Activated T-helper 17 cell treated with anti-CD3 and anti-CD28 coated beads, Interleukin-2, amount 50 U/mL, for 72 hours (primary cell): ENCODE measurements at places on chromosomes 3 and 15.

GRCh38 chr3:32411442-32411841 is 19.8 kb downstream of the CMTM7 start:
- no peak for ATAC-seq

DNA sequence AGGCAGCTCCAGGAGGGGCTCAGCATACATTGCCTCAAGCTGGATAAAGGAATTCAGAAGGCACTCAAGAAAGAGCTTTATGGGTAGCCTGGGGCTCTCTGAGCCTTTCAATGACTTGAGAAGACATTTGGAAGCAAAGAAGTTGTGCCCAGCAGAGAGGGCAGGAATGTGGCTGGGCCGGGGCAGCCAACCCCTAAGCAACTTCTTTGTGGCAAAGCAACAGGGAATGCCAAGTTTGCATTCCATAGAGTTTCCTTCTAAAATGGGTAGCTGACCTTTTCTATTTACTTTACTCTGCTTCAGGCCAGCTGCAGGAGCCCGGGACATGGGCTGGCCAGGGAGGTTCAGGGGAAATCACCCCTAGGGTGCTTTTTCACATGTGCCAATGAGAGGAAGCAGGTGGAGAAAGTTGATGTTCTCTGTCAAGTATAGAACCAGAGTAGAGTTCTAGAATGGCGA is 45.6 kb downstream of the CCDC12 start:
- ATAC-seq: no peak

DNA sequence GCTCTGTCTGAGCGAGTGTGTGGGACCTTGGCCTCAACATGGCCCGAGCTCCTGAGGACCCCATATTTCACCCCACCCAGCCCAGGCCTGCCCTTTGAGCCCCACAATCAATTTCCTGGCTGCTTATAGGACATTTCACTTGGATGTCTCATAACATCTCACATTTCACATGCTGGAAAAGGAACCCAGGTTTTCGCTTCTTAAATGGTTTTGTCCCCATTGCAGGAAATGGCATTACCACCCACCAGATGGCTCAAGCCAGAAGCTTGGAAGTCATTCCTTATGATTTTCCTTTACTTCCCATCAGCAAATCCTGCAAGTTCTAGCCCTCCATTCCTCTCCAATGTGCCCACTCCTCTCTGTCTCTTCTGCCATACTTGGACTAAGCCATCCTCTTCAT is 14.9 kb downstream of the ITGA11 start:
- ATAC-seq: no peak

DNA sequence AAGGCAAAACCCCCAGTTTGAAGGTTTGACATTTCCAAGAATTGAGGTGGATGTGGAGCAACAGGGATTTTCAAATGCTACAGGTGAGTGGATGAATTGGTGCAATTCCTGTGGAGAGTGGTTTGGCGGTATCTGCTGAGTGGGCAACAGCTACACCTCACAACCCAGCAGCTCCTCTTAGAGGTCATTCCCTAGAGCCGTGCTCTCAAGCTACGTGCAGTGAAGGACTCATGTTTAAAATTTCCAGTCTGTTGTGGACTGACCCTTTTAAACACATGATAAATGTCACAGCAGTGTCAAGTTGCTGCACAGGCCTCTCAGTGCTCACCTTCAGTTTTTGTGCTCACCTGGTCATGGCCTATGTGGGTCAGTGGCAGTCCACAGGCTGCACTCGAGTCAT is 9.5 kb downstream of the C3orf20 start:
- no peak for ATAC-seq

DNA sequence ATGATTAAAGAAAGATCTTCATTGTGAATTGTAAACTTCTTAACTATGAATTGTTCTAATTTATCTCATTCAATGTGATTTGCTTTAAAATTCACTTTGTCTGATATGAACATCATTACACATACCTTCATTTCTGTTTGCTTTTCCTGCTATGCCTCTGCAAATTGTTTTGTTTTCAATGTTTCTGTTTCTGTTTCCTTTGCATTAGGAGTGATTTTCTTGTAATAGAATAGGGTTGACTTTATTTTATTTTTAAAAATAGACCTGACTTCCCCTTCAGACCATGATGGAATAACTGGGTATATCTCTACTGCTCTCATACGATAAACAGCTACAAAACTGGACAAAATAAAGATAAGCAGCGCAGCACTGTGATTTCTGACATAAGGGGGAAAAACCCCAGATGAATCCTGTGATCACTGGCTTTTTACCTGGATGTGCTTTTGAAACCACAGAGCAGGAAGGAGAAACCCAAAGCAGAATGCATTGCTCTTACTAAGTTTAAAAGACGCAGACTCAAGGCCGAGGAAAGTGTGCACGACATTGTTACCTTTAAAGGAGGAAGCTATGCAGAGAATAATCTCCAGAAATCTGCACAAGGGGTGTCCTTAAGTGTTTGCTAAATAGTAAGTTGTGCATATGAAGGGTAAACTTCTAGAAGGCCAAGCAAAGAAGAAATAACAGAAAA is 420.2 kb downstream of the TBC1D5 start:
- peak; percentile 52 for ATAC-seq

DNA sequence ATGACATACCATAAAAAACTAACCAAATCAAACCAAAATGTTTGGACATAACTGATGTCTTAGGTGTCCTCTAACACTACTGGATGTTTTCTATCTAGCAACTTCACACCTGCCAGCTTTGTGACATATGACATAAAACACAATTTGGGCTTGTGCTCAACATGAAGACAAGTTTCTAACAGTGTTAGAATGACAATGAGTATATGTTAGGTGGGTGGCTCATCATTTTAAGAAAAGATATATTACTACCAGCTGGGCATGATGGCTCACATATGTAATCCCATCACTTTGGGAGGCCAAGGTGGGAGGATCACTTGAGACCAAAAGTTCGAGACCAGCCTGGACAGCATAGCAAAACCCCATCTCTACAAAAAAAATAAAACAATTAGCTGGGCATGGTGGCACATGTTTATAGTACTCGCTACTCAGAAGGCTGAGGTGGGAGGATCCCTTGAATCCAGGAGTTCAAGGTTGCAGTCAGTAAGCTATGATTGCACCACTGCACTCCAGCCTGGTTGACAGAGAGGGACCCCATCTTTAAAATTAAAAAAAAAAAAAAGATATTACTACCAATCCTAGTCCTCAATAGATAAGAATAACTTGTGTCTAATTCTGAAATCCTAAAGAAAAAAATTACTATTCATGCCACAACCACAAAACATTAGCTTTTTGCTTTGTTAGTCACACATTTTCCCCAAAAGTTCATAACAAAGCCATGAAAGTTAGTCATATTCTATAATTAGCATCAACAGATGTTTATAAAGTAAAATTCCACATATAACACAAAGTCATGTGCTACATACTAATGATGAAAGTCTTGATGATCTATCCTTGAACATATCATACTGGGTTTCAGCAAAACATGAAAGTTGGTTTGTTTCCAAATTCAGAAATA is 59.9 kb downstream of the LRRFIP2 start:
- ATAC-seq: peak; percentile 89

DNA sequence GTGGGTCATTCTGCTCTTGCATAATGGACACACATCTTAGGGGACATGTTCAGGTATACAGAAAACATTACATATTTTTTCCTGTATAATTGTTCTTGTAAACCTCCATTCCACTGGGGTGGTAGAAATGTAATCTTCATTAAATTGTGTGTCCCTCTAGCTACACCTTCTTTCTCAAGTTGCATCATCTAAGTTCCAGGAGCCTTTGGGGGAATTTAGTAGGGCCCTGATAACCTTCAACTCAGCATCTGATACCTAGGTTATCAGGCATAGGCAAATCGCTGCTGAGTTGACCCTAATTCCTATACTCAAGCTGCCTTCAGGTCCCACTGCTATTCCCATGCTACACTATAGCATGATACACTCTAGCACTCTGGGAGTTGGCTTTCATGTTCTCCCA is 19.1 kb upstream of the CLASP2 start:
- ATAC-seq: no peak

GRCh38 chr3:157618075-157618760 is 115.0 kb upstream of the VEPH1 start:
- ATAC-seq: peak; percentile 86

- ATAC-seq: no peak
Observed at GRCh38 chr15:89805241-89806209, 9.1 kb downstream of the ANPEP start.

GRCh38 chr3:192918275-192918588 is 576 bp upstream of the MB21D2 start:
- ATAC-seq: no peak

DNA sequence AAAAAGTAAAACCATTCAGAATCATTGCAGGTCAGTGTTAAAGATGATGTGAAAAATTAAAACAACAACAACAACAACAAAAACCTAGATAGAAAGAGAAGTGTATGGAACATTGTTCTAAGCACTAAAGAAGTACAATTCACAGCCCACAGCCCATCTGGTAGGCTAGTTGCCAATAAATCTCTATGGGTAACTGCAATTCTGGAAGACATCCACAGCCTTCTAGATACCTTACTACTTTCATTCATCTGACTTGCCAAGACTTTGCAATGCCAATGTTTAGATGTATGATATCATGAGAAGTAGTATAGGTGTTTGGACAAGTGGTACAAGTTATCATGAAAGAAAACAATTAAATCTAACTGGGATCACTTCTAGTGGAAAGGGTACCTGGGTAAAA is 198.6 kb downstream of the VGLL3 start:
- no peak for ATAC-seq

GRCh38 chr3:16461463-16462245 is 51.8 kb downstream of the RFTN1 start:
- no peak for ATAC-seq

DNA sequence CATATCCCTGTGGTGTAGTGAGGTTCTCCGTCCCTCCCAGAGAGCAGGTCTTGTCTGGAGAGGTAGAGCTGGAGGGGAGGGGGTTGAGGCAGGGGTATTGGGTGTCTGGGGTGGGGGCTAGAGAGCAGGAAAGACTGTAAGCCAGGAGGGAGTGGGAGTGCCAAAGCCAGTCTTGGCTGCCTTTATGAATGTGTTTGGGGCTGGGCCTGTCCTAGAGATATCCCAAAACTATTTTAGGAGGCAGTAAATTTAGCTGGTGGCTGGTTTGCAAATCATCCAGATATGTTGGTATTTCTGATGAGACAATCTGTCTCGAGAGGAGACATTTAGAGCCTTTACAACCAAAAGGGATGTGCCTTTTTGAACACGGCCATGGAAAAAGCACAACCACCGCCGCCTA is 166.6 kb downstream of the TLE3 start:
- no peak for ATAC-seq

- no peak for ATAC-seq
Observed at GRCh38 chr3:186307594-186308221, 54.3 kb downstream of the DGKG start.

- ATAC-seq: no peak
Observed at GRCh38 chr15:29480278-29480677, 210.7 kb upstream of the NSMCE3 start.

DNA sequence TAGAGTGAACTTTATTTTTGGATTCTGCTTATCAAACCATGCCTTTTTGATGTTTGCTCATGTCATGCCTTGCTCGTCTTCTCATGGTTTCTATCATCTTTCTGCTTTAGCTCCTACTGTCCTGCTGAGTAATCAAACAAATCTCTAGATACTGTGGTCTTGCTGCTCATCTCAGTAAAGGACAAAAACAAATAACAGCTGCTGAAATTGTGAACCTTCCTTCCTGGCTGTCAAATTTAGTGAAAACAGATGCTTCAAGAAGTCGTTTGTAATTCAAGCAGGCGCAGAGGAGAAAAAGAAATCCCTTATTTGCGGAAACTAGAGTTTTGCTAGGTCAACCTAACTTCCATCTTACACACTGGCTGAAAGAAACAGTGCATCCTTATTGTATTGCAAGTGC is 616.1 kb upstream of the ALCAM start:
- no peak for ATAC-seq

DNA sequence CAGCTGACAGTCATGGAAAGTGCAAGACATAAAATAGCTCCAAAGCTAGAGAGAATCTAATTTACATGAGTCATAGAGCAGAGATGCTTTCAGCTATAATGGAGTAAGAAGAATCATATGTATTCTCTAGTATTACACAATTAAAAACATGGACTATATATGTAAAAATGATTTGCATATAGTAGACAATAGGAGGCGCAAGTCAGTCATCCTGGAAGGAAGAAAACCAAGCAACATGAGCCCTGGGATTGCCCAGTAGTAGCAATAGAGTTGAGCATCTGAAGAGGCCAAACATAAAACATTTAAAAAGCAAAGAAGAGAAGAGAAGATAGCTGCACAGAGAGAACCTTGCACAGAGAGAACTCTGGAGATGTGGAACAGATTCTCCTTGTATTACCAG is 455.0 kb downstream of the EPHA3 start:
- no peak for ATAC-seq

- ATAC-seq: peak; percentile 17
Observed at GRCh38 chr3:196609805-196610515, 29.5 kb upstream of the NRROS start.

GRCh38 chr3:16460886-16461285 is 52.6 kb downstream of the RFTN1 start:
- ATAC-seq: no peak

DNA sequence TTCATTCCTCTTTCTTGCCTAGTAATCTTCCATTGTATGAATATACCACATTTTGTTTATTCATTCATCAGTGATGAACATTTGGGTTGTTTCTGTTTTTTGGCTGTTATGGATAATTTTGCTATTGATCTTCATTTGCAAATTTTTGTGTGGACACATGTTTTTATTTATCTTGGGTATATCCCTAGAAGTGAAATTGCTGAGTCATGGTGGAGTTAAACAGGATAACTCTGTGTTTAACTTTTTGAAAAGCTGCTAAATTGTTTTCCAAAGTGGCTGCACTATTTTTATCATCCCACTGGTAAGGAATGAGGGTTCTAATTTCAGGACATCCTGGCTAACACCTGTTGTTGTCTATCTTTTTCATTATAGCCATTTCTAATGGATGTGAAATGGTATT is 74.6 kb upstream of the ARL6 start:
- no peak for ATAC-seq

- ATAC-seq: no peak
Observed at GRCh38 chr3:193857996-193858395, 265.0 kb downstream of the OPA1 start.

- peak; percentile 50 for ATAC-seq
Observed at GRCh38 chr15:49270541-49271421, 100.7 kb downstream of the GALK2 start.

GRCh38 chr3:172953571-172953970 is 187.5 kb downstream of the SPATA16 start:
- ATAC-seq: no peak

DNA sequence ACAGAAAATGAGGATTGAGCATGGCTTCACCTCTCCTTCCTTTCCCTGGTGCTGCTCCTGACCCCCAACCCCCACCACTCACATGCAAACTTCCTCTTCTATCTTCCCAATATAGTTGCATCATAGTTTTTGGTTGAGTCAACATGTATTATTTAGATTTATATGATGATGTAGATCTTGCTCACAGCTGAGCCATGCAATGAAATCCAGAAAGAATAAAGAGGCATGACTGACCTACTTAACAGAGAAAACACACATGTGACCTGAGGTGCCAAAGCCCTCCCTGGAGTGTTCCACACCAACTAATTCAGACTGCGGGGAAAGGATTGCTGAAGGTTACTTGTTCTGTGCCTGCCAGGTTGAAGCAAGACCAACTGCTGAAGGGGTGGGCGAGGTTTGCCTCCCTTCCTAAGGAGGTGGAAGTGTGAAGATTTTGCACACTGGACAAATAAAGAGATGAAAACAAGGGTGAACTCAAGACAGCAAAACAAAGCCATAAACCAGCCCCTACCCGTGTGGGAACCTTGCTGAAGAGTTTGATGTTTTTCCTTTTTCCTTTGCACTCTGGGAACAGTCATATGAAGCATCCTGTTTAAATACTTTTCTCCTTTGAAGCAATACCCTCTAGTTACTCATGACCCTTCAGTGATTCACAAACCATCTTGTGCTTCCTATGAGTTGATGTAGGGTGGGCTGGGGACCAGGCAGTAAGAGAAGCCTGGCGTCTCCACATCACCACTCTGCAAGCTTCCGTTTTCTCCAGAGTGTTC is 155.2 kb upstream of the UBE2E1 start:
- no peak for ATAC-seq
